Fibroblast of skin of left biceps (primary cell): ENCODE measurements at places on chromosomes 1 and 21.
A peak's percentile ranks its signal among the peaks of the same experiment; 100 is the strongest.

DNA sequence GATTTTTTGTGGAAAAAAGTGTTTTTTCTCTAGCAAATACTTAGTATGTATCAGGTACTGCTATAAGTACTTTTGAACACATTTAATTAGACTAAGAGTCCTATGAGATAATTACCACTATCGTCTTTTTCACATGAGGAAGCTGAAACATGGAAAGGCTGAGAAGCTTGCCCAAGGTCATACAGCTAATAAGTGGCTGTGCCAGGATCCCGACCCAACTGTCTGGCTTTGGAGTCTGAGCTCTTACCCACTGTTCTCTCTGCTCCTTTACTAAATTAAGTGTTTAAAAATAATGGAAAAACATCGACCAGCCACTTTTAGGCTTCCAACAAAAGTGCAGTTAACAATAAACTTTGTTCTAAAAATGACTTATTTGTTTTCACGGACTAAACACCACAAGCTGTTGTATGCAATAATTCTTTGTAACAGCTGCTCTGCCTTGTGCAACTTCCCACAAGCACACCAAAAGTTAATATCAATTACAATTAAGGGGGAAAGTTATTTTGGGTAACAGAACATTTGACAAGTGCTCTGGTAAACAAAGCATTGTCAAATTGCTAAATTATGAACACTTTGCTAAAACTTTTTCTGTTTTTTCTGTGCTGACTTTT lies 75.7 kb downstream of the CRB1 start:
- no peak for DNase-seq

GRCh38 chr1:234768569-234769283 lies 158.7 kb upstream of the IRF2BP2 start:
- DNase-seq: no peak

DNA sequence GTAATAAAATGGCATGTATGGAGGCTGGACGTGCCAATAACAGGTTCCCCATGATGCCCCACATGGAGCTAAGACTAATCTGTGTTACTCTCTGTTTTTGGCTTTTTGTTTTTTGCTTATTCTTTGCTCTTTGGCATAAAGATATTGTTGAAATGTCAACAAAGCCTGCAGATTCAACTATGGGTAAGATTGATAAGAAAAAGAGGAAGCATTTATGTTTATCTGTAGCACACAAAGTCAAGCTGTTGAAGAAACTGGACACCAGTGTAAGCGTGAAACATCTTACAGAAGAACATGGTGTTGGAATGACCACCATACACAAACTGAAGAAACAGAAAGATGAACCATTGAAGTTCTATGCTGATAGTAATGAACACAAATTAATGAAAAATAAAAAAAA lies 402.7 kb downstream of the LTN1 start:
- DNase-seq: no peak

DNA sequence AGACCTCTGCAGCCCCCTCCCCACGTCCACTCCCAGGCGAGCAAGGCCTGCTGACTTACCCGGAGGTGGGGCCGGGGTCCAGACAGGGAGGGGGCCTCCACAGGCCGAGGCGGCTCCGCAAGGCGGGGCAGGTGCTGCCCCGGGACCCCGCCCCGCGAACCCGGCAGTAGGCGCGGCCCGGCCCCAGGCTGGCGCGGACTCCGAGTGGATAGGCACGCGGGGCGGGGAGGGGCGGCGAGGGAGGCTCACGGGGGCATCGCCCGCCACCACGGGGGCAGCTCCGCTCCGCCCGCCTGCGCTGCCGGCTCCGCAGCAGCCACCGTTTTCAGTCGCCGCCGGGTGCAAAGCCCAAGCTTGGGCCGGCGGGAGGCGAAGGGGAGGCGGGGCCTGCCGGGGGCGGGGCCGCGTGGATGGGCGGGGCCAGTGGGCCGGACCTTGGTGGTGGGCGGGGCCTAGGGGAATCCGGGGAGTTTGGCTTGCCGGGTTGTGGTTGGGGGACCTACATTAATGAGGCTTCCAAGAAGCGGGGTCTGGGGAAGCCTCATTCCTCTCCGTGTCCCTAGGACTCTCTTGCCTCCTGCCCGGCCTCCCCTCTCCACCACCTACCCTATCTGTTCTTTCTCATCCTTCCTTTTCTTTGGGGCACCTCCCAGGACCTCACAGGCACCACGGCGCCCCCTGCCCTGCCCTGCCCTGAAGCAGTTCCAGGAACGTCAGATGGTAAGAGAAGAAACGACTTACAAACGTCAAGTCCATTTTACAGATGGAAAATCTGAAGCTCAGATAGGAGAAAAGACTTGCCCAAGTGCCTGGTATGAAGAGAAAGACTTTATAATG lies at the start of gene RIMS3:
TSS of gene RIMS3 (minus strand) at position 348 of the 837 bp plus-strand sequence. CDS start 23,757 bp downstream, outside the sequence.
- DNase-seq: peak; percentile 2

DNA sequence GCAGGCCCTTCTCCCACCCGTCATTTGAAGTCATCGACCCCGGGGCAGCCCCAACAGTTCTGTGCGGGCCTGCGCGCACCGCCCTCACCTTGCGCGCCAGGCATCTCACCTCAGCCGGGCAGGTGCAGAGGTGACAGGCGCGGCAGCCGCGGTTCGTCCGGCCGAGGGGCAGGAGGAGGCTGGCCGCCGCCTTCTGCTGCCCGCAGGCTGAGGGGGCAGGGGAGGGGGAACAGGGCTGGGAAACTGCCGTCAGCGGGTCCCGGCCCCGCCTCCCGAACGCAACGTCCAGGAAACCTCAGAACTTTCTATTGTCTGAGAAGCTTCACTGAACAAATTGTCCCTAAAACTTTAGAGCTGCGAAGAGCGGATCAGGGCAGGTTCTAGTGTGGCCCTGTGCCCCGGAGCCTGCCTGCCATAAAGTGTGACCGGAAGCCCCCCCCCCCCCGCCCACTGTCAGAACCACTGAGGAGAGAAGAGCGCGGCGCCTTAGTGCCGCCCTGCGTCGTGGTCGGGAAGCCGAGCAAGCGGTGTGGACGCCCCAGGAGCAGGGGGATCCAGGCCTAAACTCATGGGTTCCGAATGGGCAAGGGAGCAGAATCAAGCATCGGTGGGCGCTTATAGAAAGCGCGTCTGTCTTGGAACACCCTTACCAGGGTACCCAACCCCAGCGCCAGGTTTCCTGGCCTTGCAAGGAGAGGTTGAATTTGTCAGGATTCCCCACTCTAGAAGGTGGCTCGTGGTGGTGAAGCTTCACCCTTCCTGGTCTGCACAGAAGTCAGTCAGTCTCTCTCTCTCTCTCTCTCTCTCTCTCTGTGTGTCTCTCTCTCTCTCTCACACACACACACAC lies 13.3 kb upstream of the TBX15 start:
- DNase-seq: no peak

GRCh38 chr1:94550800-94551241 lies 9.3 kb upstream of the F3 start:
- DNase-seq: no peak

DNA sequence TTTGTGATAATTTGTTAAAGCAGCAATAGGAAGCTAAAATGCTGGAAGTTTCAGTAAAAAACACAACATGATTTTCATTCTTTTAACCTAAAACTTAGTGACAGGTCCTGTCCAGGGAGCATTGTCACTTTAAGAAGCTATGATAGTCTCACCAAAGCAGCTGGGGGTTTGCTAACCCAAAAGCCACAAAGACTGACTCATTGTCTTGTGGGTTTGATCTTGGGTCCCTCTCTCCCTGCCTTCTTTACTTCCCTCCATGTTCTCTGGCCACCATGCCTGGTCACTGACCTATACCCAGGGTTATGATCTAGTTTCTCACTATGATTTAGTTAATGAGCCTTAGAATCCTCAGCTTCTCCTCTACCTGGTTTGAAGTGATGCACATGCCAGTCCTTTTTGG lies 213.5 kb upstream of the PTGFR start:
- no peak for DNase-seq

GRCh38 chr1:180213401-180214170 lies 16.5 kb upstream of the LHX4 start:
- no peak for DNase-seq

DNA sequence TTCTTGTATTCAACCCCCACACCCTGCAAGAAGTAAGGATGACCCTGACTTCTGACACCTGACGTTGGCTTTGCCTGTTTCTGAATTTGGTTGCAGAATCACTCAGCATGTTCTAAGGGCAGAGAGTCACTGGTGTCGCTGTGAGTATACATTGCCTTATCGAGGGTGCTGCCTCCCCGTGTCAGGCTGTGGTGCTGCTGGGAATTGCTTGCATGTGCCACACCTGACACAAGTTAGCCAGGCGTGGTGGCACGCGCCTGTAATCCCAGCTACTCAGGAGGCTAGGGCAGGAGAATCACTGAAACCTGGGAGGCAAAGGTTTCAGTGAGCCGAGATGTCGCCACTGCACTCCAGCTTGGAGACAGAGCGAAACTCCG lies 45.9 kb downstream of the WDR4 start:
- no peak for DNase-seq

DNA sequence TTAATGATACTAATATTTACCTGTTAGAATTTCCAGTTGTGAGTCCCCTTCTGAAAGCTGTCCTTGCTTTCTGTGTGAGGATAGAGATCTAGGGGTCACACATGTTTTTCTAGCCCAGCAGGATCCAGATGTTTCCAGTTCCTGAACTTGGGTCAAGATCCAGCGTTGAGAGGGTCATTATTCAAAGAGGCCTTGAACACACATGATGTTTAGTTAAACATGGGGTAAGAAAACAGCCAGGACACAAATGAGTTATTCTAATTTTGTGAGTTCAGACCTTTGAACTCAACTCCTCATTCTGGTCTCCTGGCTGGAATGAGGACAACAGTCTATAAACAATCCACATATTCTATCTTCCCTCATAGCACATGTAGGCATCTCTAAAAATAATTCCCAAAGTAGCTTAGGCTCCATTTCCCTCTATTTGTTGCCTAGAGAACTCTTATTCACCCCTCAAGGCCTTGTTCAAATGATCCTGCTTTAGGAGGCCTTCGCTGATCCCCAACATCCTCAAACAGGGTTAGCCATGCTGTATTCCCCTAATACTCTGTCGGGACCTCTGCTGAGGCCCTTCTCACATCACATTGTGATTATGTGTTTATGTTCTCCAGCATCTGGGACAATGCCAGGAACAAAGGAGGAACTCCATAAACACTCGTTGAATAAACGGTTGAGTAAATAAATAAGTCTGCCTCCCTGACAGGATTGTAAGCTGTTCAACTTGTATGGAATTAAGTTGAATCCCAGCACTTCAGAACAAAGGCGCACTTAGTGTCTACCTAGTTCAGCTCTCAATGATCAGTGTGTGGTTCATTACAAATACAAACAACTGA lies 15.0 kb upstream of the KCNN3 start:
- no peak for DNase-seq

DNA sequence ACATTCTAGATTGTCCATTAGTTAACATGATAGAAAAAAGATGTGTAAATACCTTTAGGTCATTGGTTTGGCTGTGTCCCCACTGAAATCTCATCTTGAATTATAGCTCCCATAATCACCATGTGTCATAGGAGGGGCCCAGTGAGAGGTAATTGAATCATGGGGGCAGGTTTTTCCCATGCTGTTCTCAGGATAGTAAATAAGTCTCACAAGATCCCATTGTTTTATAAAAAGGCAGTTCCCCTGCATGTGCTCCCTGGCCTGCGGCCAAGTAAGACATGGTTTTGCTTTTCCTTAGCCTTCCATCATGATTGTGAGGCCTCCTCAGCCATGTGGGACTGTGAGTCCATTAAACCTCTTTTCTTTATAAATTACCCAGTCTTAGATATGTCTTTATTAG lies 32.5 kb upstream of the SLC44A5 start:
- DNase-seq: no peak

DNA sequence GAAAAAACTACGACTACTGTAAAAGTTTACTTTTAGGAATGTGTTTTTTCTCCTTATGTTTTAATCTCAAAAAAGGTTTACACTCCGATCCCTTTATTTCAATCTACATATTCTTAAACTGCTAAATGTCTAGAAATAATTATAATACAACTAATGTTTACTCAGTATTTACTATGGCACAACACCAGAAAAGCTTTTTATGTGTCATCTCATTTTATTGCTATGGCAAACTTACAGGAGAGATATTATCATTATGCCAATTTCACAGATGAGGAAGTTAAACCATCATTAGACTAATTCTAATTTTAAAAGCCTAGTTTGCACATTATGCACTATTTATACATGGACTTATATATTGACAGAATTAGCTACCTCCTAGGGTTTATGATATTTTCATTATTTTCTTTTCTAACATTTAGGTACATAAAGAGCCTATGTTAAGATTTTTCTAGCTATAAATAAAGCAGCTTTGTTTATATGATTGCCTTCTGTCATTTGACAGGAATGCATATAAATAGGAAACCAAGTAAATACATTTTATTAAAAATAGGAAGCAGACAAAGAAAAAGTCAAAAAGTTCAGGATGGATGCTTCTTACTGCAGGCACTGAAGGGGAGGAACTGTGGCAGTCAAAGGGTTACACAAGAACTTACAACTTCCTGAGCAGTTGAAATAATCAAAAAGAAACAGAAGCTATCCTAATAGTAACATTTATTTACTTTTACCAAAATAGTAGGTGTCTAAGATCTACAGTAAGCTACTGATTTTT lies 442.4 kb downstream of the LTN1 start:
- no peak for DNase-seq

- DNase-seq: no peak
Observed at GRCh38 chr1:24424207-24424606, 8.6 kb downstream of the NIPAL3 start.

DNA sequence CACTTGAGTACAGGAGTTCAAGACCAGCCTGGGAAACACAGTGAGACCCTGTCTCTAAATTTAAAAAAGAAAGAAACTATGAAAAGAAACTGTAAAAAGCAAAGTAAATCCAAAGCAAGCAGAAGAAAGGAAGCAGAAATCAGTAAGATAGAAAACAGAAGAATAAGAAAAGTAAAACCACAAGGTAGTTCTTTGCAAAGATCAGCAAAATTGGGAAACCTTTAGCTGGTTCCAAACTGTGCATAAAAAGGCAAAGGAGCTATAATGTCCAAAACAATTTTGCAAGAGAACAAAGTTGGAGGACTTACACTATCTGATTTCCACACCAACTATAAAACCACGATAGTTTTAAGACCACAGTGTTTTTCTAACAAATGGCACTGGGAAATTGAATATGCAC lies 218.8 kb downstream of the RPS6KC1 start:
- no peak for DNase-seq

DNA sequence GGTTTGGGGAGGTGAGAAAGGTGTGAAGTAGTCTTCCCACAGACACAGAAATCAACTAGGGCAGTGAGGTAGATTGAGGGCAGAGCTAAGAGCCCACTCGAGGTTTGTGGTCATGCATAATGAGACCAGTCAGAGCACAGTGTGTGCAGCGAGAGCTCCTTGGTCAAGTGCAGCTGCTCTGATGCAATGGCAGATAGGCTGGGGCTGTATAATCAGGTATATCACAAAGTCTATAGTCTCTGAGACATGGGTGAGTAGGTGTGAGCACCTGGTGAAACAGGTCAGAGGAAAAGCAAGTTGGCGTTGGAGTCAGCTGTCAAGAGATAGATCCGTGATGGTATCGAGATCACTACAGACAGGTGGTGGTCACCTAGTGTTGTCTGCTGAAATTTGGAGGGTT lies 17.6 kb downstream of the DSCAM start:
- no peak for DNase-seq

DNA sequence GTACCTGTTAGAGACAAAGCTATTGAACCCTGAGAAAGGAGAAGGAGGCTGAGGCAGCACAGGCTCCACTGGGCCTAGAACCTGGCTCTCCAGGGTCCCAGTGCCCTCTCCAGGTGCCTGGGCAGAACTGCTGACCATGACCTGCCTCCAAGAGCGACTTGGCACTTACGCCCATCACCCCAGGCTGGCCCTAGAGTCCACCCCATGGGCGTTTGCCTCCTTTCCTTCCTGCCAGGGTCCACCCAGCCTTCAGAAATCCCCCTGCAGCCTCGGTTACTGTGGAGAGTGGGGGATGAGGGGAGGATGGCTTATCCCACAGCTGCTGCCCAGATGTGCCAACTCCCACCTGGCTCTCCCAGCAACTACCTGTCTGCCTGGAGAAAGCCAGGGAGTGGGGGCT lies 14.7 kb upstream of the C1QA start:
- DNase-seq: no peak
